ENCODE measurements at places on chromosomes 3 and 15.

DNA sequence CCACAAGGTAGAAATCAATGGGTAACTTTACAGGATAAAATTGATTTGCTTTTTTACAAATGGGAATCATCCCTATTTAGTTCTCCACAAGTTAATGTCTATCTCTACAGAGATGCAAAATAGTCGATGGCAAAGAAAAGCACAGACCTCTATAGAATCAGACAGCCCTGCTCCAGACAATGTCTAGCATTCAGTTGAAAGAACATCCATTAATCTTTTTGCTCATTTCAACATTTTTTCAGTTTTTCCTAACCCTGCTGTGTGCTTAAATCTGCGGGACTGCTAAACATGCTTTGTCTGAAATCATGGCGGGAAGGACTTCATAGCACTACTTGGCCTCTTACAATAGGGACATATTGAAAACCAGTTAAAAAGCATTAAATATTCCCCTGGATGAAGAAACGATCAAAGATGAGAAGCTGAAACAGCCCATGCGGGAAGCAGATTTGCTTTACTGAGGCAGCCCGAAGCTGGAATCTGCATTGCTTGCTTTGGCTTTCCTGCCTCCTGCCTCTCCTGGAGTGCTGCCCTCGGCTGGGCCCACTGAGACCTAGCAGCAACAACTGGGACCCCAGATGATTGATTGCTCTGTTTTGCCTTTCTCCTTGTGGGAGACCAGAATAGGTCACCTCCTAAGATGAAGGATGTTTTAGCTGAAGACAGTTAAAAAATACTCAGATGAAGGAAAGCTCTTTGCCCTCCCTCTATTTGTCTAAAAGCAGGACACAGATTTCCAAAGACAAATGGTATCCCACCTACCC is 38.5 kb upstream of the RASGRP1 start:
- no peak for DNase-seq

- no peak for DNase-seq
These were observed 224.0 kb downstream of the GREM1 start for GRCh38 chr15:32941823-32942222.

DNA sequence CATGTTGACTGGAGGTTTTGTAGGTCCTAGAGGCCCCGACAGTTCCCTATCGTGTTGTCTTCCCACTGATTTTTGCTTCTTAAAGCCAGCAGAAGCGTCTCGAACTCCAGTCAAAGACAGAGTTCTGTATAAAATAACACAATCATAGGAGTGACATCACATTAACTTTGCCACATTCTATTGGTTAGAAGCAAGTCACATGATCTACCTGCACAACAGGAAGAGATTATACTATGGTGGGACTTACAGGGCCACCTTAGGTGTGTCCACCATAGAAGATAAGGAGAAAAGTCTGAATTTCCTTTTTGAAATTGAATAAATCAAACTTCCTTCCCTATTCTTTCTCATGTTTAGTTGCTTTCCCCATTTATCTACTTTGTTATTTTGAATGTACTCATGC is 365.5 kb downstream of the GRM7 start:
- DNase-seq, result no peak

- DNase-seq, result no peak
These were observed 27.4 kb downstream of the SLCO2A1 start for GRCh38 chr3:134002306-134002705.

DNA sequence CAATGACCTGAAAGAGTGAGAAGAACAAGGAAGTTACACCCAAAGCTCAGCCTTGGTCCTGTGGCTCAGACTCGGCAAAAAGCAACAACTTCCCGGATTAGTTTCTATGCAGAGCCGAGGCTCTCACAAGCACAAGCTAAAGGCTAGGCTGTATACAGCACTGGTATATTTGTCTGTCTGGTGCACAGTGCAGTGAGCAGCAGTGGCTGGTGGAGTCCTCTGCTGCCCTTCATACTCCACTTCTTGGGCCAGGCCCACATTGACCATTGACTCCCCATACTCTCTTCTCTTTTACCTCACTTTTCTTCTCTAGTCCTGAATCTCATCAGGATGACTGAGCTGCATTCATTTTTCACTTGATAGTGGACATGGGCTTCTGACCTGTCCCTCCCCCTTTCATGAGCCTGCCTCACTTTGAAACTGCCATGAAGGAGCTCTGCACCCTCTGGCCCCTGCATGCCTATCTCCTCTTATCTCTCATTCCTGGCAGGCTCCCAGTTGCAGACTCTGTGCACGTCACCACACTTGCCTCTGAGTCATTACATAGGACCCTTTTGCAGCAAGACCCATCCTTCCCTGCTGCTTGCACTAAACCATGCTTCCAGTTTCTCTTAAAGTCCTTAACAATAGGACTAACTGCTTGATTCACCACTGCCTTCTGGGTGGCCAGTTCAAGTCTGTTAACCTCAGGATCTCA is 379.3 kb downstream of the NTRK3 start:
- no peak for DNase-seq

GRCh38 chr15:38843051-38843501 is 278.5 kb upstream of the RASGRP1 start:
- DNase-seq, result no peak

- DNase-seq, result no peak
These were observed 11.4 kb upstream of the CCDC174 start for GRCh38 chr3:14640157-14640562.
